Hippocampal formation (tissue), 2 donors: ENCODE measurements at places on chromosomes 5 and 9.
A peak's percentile ranks its signal among the peaks of the same experiment; 100 is the strongest.

- no peak for DNase-seq
Observed at GRCh38 chr5:36689225-36689624, 82.8 kb downstream of the SLC1A3 start.

GRCh38 chr9:23254404-23255184 lies 571.4 kb downstream of the ELAVL2 start:
- DNase-seq: no peak

- DNase-seq: no peak
Observed at GRCh38 chr5:95969651-95970358, 8.2 kb upstream of the ELL2 start.

DNA sequence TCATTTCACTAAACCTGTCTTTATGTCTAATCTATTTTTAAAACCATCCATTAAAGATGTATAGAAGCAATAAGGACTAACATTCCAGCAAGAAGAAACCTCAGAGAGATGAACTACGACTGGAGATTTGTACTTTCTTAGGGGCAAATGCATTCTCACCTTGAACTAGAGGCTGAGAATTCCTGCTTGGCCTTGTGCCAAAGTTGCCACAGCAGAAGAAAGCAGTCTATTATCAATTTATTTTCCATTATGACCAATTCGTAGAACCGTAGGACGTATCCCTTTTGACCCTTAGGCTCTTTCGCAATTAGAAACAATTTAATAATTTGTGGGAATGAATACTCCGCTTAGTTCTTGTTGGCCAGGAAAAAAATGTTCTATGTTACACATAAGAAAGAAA lies 1647.4 kb upstream of the CDH9 start:
- no peak for DNase-seq

- no peak for DNase-seq
Observed at GRCh38 chr9:125812403-125812802, 65.2 kb downstream of the PBX3 start.

DNA sequence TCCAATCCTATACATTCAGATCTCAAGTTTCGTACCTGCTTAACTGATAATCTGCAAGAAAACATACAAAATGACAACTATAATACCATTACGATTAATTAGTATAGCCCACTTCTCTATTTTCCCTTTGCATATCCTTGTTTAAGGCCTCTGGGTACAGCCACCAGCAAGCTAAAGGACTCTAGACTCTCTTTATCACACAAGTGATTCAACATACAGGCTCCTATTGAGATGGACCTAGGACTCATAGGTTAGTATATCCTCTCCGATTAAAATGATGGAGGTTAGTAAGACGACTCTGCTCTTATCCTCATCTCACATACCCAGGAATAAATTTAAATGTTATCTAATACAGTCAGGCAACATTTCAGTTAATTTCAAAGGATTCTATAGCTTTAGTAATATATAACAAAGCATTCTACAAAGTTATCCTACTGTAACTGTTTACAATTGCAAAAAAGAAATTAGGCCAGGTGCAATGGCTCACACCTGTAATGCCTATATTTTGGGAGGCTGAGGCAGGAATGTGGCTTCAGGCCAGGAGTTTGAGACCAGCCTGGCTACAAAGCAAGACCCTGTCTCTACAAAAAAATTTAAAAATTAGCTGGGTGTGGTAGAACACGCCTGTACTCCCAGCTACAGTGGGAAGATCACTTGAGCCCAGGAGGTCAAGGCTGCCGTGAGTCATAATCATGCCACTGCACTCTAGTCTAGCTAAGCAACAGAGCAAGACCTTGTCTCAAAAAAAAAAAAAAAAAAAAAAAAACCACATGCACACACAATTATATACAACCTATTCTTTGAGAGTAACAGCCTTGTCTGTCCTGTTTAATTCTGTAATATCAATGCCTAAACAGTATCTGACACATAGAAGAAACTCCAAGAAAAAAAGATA lies 15.4 kb downstream of the HAUS6 start:
- DNase-seq: no peak

DNA sequence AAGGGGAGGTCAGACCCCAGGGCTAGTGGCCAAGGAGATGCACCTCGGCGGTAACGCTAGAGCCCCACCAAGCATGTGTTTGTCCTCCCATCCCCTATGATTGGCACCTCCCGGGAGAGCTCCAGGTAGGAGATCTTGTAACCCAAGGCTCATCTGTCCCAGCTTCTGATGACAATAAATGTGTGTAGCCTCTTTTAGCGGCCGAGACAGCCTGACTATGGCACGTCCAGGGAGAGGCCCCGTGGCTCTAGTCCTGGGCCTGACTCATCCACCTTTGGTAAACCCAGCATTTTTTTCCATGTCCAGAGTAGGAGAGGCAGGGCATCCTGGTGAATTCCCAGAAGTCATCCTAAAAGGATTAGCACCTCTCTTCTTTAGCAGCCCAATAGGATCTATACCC lies 39.2 kb downstream of the IRF1 start:
- DNase-seq: no peak

DNA sequence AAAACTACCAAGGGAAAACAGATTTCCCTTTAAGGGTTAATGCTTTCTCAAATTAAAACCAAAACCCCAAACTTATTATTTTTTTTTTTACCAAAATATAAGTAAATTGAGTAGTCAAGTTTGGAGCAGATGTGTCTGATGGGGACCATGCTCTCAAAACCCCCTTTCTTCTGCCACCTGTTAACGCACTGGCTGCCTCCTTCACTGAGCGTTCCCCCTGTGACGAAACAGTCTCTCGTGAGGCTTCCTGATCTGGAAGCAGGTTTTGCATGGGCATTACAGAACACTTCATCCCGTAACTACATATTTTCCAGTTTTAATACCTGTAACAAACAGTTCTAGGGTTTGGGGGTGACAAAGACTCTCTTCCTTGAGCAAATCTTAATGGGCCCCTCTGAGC lies 59.4 kb downstream of the ANKH start:
- DNase-seq: no peak

GRCh38 chr5:144092508-144092907 lies 78.0 kb downstream of the YIPF5 start:
- no peak for DNase-seq

DNA sequence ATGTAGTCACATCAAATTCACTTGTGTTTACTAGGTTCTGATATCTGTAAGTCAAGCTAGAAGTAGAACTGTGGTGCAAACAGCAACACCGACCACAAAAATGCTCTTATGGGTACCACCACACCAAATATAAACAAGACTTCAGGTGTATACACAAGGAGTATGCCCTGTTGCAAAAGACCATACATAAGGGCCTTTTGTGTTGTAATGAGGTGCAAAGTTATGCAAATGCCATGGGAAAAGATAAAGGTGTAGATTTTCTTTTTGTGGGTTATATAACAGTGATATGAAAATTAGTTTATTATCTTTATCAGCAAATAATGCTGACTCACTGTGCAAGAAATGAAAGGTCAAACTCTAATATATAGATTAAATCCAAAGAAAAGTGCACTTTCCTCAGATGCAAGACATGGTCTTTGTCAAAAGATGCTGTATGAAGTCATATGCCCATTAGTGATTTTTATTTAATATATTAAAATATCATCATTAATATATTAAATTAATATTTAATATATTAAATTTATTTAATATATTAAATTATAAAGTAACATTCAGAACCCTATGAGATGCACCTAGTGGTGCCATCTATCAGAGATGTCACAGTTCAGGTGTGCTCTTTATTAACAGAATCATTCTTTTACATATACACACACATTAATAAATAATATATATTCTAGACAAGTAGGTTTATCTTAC lies 26.7 kb upstream of the ALDH1A1 start:
- no peak for DNase-seq

DNA sequence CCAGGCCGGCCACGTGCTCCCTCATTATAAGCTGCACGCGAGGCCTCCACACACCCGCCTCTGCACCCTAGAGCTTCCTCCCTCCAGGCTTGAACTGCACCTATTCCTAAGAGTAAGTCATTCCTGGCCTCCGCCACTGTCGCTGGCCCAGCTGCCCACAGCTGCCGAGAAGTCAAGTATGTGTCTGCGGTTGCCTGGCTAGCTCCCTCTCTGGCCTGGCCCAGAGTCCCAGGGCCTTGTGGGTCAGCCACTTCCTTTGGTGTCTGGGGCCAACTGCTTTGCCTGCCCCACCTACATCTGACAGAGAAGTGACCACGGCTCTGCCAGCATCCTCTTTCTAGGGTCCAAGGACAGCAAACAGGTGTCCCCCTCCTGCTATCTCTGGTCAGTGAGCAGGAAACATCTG lies 18.3 kb downstream of the ABO start:
- DNase-seq: no peak

- DNase-seq: peak; percentile 43
Observed at GRCh38 chr9:93129286-93129685, 4.8 kb downstream of the NINJ1 start.

DNA sequence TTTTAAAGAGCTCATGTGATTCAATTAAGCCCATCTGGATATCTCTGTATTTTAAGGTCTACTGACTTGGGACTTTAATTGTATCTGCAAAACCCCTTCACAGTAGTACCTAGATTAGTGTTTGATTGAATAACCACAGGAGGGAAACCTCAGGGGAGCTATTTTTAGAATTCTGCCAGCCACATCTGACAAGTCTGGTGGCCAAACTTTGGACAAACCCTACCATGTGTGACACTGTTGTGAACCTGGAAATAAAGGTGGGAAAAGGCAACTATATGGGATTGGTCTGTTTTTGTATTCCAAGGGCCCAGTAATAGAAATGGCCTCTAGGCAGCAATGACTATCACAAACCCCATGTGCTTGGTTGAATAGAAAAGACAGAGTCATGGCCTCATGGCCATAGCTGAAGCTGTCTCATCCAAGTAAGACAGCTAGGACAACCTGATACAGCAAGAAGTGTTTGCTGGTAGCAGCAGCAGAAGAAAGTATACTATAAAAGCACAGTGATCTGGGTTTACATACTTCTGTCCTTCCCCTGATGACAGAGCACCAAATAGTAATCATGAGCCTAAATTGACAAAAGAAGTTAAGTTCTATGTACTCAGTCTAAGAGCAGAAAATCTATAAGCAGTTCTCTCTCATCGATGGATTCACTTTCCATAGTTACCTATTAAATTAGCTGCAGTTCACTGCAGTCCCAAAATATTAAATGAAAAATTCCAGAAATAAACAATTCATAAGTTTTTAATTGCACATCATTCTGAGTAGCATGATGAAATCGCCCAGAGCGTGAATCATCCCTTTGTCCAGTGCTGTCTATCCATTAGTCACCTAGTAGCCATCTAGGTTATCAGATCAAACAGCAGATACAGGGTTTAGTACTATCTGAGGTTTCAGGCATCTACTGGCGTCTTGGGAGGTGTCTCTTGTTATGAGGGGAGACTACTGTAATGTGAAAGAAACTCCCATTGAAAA lies 189.8 kb downstream of the ARHGAP26 start:
- no peak for DNase-seq

DNA sequence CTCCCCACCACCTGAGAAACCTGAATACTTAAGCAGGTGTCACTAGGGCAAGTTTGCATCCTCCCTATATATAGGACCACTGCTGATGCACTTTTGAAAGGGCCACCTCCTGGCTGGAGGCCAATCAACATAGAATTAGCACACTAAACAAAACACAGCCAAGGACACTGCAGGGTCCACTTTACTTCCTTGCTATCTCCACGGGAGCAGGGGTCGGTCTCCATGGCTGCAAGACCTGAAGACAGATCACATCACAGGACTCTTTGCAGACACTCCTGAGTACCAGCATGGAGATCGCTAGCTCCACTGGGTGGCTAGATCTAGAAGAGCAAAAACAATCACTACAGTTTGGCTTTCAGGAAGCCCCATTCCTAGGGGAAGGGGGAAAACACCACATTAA lies 72.3 kb downstream of the C9orf153 start:
- no peak for DNase-seq

DNA sequence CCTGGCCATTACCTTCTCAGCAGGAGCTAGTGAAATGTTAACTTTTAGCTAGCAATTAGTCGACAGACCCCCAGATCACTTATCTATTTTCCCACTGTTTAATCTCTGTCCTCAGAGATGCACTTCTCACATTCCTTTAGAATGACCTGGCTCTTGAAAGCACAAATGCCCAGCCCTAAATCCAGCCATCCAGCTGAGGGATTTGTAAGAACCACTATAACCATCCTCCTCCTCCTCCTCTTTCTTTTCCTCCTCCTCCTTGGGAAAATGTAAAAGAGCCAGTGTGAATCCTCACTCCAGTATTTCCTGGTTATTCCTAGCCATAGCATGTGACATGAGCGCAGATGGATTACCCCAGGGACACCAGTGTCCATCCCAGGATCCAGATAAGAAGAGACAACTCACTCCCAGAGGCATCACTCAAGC lies 124.3 kb downstream of the ENC1 start:
- no peak for DNase-seq

- no peak for DNase-seq
Observed at GRCh38 chr9:136949239-136949816, 2.7 kb upstream of the LCN12 start.

GRCh38 chr9:92183449-92183848 lies 68.2 kb upstream of the SPTLC1 start:
- DNase-seq: no peak

GRCh38 chr5:81544351-81545018 lies 150.6 kb upstream of the ACOT12 start:
- DNase-seq: no peak

DNA sequence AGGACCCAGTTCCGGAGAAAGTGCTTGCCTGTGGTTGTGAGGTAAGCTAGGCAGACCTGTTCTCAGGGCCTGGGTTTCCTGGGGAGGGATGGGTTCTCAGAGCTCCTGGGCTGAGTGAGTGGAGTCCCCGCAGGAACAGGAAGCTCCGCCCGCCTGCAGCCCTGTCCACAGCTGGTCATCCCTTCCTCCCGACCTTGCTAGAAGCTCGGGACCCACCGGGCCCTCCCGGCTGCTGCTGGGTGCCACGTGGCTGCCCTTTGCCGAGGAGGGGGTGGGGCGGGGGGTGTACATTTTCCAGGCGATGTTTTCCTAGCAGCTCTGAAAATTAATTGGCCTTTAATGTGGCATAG lies 198.1 kb downstream of the C9orf50 start:
- DNase-seq: no peak

GRCh38 chr5:33277061-33277650 lies 163.6 kb upstream of the TARS1 start:
- DNase-seq: no peak

- no peak for DNase-seq
Observed at GRCh38 chr5:157997991-157998504, 139.1 kb upstream of the CLINT1 start.

DNA sequence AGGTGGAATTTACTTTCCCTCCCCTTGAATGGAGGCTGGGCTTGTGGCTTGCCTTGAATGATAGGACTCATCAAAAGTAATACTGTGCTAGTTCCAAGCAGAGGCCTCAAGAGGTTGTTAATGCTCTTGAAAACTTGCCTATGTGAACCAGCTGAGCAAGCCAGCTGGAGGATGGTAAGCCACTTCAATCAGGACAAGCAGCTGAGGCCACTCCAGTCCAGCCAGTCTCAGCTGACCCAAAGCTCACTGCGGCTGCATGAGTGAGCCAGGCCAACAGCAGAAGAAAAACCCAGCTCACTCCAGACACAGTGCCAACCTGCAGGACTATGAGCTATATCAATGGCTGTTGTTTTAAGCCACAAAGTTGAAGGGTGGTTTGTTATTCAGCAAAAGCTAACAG lies 182.8 kb downstream of the MCTP1 start:
- DNase-seq: no peak
